IPS-NIHi11 (cell line): ENCODE measurements at places on chromosomes 16 and 17.

DNA sequence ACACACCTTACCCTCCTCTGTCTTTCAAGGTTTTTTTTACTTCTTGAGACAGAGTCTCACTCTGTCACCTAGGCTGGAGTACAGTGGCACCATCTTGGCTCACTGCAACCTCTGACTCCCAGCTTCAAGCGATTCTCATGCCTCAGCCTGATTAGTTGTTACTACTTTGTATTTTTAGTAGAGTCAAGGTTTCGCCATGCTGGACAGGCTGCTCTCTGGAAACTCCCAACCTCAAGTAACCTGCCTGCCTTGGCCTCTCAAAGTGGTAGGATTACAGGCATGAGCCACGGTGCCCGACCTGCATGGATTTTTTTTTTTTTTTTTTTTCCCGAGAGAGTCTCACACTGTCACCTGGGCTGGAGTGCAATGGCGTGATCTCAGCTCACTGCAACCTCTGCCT, 273.2 kb downstream of the RBFOX1 start:
- no peak for DNase-seq

GRCh38 chr17:42748908-42749798, 4.3 kb upstream of the EZH1 start:
- DNase-seq = no peak

DNA sequence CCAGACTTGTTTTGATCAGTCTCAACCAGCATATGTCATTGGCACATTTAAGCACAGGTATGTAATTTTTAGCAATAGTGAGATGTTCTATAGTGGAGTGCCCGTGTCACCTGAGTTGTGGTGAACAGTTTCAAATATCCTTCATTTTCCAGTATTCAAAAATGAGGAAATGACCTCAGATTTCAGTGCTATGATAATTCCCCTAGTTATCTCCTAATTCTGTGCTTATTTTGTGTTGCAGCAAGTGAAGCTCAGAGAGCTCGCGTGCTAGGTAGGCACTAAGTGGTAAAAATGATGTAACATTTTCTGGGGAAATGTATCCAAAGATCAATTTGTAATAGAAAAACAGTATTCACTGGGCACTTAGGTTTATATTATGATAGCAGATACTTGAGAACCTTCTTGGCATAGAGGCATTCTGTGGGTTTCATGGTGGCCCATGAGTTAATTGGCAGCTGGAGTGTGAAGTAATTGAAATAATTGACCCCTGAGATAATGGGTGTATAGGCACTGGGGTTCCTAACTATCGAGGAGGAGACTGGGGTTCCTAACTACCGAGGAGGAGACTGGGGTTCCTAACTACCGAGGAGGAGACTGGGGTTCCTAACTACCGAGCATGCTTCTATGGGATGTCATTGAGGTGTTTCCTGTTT, 159.1 kb downstream of the PRKCA start:
- DNase-seq = no peak

DNA sequence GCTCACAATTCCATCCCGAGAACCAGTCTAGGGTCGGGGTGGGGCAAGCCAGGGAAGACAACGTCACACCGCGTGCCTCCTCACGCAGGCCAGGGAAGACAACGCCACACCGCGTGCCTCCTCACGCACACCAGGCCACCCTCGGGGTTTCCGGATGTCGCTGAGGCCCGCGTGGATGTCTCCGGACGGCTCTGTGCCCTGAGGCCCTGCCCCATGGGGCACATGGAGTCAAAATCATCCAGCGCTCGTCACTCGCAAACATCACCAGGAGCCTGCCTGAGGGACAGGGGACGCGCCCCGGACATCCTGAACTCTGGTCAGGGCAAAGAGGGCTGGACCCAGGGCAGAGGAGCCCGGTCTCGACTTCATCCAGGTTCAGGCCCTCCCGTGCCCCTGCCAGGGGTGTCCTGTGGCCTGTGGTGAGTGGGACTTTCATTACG, 3.7 kb downstream of the TMEM204 start:
- DNase-seq = no peak

GRCh38 chr17:82318169-82318498, 726 bp upstream of the CD7 start:
- DNase-seq = no peak

DNA sequence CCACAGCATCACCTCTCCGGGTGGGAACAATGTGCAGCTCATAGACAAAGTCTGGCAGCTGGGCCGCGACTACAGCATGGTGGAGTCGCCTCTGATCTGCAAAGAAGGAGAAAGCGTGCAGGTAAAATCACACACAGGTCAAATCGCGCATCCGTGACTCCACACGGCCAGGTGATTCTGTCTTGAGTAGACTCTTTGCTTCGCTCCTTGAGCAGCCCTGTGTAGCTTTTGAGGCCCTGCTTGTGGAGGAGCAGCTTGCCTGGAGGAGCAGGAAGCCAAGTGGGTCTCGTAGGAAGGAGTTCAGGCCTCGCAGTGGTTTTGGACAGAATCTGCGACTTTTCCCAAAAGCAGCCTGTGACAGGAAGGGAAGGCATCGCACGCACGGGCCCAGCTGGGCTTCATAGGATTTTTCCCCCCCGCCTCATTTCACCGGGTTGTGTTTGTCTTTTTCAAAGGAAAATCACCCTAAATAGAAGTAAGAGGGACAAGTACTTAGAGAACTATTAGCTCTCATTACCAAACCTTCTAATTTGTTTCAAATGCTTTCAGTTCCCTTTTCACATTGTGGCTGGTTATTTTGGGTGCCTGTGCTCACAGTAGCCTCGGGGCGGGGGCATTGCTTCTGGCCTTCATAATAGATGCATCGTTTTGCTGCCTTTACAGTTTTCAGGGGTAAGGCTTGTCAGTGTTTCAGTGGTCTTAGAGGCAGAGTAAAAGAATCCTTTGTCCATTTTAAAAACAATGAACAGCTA, 71.5 kb downstream of the SEC14L1 start:
- DNase-seq = no peak

- no peak for DNase-seq
Observed at GRCh38 chr16:65178151-65178550, 56.3 kb upstream of the CDH11 start.

DNA sequence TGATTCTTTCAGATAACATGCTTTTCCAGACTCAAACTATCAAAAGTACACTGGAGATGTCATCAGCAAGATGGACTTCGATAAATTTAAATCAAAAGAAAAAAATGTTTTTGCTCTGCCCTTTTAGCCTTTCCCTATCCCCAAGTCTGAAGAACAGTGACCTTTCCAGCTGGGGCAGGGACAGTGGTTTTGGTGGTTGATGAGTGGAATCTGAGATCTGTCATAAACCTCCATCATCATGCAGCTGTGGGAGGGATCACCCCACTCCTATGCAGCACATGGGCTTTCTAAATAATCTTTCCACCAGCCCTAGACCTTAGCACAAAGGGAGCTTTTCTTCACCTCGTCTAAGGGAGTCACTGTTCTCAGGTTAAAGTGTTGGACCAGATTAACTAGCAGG, 869.5 kb upstream of the SOX9 start:
- no peak for DNase-seq

- DNase-seq = no peak
Observed at GRCh38 chr16:31224092-31224955, 7.4 kb upstream of the PYDC1 start.

- DNase-seq = no peak
Observed at GRCh38 chr16:49003992-49004391, 277.6 kb downstream of the CBLN1 start.

DNA sequence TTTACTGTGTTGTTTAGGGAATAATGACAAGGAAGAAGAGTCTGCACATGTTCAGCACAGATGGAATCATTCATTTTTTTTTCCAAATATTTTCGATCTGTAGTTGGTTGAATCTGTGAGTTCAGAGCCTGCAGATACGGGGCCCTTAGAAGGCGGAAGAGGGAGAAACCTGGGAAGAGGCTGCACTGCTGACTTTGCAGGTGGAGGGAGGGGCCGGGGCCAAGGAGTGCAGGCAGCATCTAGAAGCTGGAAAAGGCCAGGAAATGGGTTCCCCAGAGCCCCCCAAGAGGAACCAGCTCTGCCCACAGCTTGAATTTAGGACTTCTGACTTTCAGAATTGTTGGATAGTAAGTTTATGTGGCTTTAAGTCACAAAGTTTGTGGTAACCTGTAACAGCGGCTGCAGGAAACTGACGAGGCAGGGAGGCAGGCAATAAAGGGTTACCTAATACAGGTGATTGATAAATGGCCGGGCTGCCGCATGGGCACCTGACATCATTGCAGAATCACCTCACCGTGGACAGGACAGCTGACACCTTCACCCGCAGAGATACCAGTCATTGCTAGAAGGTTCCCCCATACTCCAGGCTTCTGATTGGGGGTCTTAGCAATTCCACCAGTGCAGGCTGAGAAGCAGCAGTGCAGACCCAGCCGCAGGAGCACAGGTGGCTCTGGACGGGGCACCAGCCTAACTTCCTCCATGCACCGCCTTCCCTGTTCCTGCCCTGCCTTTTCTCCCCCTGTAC, 181.3 kb downstream of the IRF8 start:
- DNase-seq = no peak

DNA sequence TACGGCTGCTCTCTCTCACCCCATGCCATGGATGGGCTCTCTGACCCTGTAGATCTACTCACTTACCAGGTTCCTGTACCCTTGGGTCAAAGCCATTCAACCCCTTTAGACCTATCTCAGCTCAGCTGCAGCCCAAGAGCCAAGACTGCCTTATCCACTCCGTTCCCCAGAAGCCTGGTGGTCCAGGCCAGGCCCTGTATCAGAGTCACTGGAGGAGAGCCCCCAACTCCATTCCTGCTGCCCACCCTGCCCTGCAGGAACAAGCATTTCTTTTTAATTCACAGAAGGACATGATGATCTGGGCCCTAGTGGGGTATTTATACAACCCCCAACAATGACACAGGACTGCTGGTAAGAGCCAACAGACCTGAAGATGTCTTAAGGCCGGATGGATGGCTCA, 76.8 kb downstream of the AIPL1 start:
- DNase-seq = no peak
